ENCODE measurements at places on chromosomes 16 and 17.

DNA sequence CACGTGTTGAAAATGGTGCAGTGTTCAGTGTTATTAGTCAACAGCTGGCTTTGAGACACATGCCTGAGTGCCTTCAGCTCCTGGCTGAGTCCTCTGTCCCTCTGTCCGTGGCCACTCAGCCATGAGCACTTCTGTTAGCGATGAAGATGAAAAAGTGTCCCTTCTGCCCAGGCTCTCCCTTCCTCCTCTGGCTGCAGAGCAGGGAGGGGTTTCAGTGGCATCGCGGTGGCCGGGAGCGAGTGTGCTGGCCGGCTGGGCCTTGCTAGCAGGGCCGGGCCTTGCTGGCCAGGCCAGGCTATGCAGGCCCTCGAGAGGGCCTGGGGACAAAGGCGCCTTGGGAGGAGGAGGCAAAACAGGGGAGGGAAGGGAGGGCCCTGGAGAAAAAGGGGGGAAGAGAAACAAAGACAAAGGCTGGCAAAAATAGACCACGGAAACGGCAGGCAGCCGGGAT is 47.7 kb downstream of the CMIP start:
- no peak for DNase-seq

- DNase-seq: no peak
Measured at GRCh38 chr17:50589095-50589705, 28.7 kb downstream of the CACNA1G start.

DNA sequence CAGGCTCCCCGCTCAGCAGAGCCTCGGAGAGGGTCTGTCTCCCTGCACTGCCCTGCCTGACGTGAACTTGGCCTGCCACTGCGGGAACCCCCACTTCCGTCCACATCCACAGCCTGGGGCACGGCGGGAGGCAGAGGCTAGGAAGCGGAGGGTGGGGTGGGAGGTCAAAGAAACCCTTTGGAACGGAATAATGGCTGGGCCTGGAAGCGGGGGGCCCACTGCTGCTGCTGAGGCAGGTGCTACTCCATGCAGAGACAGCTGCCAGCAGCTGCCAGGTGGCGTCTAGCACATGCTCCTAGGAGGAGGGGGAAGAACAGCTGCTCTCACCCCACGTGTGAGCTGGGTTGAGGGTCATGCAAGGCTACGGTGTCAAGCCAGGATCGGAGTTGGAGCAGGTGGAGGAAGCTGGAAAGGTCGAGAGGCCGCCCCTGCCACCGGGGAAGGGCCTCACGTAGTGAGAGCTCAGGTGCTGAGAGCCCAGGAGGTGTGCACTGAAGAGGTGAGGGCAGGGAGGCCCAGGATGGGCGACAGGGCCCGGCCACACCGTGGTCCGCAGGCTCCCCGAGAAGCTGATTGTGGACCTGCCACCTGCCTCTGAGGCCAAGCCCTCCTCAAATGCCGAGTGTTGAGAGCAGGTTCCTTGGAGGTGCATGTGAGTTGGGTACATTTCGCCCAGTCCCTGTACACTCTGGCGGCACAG is 9.8 kb downstream of the FSCN2 start:
- no peak for DNase-seq

DNA sequence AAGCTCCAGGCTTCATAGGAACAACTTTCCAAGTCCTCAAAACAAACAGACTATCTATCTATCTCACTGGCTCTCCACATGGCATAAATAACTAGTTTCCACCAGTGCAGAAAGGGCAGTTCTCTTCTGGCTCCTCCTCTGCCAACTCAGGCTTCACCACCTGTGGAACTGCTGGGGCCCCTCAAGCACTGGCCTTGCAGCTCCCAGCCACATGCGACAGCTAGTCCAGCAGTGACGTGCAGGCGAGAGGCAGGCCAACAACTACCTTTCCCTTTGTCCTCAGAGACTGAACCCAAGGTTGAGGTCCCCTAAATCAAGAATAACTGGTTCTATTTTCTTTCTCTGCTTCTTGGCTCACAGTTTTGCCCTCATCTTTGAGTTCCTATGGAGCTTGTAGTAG is 137.6 kb downstream of the AATF start:
- no peak for DNase-seq

GRCh38 chr17:4823373-4824089 is 9.6 kb upstream of the MINK1 start:
- DNase-seq: no peak

DNA sequence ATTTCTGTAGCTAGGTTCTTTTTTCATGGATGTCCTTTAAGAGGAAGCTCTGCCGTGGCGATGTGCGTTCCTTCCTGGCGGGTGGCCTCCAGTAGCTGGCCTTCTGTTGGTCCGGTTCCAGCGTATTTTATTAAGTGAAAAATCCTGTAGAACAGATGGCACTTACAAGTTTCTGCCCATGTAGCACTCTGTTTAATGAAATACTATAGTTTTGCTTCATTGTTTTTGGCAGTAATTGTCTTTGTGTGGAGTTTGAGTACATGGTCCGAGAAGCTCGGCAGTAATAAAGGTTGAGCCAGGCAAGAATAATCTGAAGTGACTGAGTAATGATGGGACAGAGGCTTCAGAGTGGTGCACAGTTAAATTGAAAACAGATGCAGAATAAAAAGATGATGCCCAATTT is 20.4 kb downstream of the USP10 start:
- no peak for DNase-seq

GRCh38 chr17:773467-774312 is 8.4 kb downstream of the GLOD4 start:
- no peak for DNase-seq

GRCh38 chr16:67406111-67406971 is 9.9 kb downstream of the ZDHHC1 start:
- DNase-seq: no peak

DNA sequence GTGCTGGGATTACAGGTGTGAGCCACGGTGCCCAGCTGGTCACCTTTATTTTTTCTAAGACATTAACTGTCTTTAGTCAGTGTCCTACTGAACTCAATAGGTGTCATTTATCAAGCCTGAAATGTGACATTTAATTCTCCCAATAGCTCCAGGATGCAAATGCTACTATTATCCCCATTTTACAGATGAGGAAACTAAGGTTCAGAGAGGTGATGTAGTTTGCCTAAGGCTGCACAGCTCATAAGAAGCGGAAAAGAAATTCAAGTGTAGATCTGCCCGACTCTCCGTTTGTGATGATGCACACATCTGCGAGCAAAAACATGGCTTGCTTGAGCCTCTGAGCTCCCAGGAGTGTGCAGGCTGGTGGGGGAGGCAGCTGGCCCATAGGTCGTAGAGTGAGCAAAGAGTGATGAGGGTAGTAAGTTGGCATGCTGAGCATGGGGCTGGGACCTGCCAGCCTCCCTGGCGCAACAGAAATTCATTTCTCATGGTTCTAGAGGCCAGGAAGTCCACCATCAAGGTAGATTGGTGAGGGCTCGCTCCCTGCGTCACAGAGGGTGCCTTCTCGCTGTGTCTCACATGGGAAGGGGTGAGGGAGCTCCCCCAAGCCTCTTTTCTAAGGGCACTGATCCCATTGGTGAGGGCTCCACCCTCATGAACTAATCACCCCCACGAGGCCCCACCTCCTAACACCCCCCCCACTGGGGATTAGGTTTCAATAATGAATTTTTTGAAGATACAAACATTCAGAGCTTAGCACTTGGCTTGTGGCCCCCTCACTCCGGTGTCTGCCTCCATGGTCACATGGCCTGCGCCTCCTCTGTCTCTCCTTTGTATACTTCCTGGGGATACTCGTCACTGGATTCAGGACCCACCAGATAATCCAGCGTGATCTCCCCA is 141.5 kb upstream of the PLCG2 start:
- no peak for DNase-seq

GRCh38 chr16:85557971-85558657 is 55.0 kb upstream of the GSE1 start:
- DNase-seq: no peak

- DNase-seq: no peak
Measured at GRCh38 chr17:38458521-38458920, 30.3 kb downstream of the ARHGAP23 start.

GRCh38 chr16:46848768-46849764 is 18.1 kb upstream of the C16orf87 start:
- DNase-seq: no peak

- DNase-seq: no peak
Measured at GRCh38 chr16:84611041-84611440, 6.8 kb downstream of the COTL1 start.

- DNase-seq: no peak
Measured at GRCh38 chr16:46687486-46687885, 1.5 kb downstream of the VPS35 start.
